ENCODE measurements at places on chromosomes 2 and 18.

- DNase-seq: no peak
Measured at GRCh38 chr2:163419000-163419830, 316.6 kb downstream of the FIGN start.

DNA sequence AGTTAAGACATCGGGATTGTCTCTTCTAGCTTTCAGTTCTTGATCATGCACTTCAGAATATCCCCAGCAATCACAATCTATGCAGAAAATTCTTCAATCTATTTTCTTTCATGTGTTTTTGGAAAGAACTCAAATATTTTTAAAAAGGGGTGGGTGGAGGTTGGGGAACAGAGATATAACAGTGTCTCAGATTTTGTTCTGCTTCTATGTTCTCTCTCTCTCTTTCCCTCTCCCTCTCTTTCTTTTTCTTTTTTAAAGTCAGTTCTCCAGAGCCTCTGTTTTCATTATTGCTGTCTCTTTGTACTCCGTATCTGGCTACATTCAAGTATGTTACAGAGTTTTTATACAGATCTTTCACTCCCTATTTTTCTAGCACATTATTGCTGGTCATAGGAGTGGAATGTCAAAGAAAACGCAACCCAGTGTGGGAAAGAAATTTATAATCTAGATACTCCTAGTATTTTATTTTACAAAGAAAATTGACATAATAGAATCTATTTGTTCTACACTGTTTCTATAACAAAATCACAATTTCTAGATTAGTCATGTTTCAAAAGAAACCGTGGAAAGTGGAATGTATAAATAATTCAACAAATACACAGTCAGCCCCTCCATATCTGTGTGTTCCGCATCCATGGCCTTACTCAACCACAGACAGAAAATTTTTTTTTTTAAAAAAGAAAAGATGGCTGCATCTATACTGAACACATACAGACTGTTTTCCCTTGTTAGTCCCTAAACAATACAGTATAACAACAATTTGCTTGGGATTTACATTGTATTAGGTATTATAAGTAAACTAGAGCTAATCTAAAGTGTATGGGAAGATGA lies 11.2 kb upstream of the NEMP2 start:
- DNase-seq: no peak

DNA sequence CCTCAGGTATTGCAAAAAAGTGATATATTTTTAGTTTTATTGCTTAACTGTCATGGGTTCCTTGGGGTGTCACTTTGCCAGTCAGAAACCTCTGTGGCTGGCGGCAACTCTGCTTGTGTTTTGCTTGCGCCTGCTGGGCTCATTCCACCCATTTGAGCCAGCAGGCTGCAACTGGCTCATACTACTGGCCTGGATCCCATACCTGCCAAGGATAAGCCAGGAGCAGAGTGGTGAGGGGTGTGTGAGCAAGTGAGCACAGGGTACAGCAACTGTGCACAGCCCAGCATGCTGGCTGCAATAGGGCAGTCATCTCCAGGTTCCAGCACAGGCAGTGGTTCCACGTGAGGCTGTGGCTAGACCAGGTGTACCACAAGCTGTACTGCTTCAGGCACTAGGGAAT lies 687.5 kb downstream of the NYAP2 start:
- DNase-seq: no peak

DNA sequence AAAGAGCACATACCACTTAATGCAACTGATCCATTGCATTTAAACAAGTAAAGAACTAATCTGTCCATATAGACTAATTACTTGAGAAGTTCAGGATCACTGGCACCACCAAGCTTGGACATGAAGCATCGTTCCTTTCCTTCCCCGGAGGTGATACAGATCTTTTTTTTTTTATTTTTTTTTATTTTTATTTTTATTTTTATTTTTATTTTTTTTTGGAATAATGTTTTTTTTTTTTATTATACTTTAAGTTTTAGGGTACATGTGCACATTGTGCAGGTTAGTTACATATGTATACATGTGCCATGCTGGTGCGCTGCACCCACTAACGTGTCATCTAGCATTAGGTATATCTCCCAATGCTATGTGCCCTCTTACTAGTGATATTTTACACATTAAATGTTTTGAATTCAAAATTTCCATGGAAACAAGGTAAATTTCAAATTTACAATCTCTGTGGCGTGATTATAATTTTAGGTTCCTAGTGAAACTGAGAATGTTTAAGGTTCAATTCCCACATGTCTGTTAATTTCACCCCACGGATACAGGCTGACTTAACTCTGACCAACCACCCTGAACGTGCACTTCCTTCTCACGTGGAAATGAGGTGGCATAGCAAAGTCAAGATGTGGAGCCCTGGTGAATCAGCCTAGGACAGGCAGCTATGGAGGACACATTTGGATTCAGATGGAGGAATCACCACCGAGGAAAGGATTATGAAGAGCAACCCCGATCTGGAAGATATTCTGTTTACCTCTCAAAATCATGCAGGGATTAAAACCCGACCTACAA lies 101.6 kb upstream of the THOC1 start:
- no peak for DNase-seq

DNA sequence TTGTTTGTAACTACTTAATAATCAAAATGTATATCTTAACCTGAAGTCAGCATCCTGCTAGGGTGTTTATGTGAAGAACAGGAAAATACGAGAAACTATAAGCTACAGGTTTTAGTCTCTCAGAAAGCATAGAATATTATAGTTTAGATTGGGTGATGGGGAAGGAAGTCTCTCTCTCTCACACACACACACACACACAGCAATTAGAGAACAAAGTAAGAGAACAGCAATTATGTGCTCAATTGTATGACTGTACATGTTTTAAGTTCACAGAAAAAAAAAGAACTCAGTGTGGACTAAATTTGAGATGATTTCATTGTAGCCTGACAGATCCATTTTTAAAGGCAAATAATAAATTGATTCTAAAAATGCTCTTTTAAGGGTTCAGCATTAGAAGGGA lies 94.3 kb upstream of the ZNF516 start:
- no peak for DNase-seq

- DNase-seq: peak; percentile 22
Measured at GRCh38 chr2:65300761-65301711, 73.4 kb downstream of the ACTR2 start.

- DNase-seq: no peak
Measured at GRCh38 chr2:96808176-96808837, 7.8 kb upstream of the CNNM3 start.

- no peak for DNase-seq
Measured at GRCh38 chr2:236159778-236160170, 8.4 kb downstream of the GBX2 start.

GRCh38 chr18:74146756-74147155 lies 878 bp downstream of the FBXO15 start:
- no peak for DNase-seq
